BE2C (cell line): ENCODE measurements at places on chromosomes 13 and 19.
A peak's percentile ranks its signal among the peaks of the same experiment; 100 is the strongest.

DNA sequence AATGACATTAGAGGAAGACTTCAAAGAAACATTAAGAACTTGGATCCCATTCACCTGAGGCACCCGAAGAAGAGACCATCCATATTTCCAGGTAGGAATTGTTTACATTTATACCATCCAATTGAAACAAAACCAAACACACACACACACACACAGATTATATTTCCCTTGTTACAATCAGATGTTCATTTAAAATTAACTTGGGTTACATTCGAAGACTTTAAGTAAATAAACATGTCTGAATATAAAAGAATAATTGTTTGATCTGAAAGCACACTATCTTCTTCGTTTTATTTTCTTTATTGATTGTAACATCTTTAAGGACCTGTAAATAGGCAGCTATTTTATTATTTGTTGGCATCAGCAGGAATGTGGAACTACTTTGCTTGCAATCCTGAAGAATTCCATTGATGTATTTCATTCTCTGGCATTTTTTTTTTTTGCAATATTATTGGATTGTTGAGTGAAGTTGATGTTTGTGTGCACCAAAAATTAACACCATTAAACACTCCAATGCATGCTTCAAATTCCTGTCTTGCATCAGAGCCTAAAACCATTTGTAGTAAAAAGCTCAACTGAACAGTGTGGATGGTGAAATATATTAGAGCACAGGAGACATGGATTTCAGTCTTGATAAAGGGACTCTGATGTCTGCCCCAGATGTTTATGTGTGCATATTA, 85.3 kb upstream of the FRY start:
- no peak for DNase-seq

DNA sequence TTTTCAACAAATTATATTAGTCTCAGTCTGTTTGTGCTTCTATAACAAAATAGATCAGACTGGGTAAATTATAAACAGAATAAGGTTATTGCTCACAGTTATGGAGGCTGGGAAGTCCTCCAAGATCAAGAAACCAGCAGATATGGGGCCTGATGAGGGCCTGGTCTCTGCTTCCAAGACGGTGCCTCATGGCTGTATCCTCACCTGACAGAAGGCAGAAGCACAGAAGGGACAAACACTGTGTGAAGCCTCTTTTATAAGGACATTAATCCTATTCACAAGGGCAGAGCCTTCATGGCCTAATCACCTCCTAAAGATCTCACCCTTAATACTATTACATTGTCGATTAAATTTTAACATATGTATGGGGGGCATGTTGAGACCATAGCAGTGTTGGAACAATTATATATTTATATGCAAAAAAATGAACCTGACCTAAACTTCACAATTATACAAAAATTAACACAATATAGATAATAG, 12.7 kb downstream of the F10 start:
- no peak for DNase-seq

DNA sequence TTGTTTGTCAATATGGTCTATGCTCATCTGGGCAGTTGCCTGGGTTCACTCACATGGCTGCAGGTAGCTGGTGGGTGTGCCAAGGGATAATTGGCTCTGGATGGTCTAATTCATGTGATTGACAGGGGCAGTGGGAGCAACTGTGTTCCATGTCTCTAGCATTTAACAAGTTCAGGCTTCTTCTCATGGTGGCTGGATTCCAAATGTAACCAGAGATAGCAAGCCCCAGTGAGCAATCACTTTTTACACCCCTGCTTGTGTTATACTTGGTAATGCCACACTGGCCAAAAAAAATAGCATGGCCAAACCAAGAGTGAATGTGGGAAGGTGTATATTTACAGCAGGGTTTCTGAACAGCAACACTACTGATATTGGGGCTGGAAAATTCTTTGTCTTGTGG, 89.6 kb upstream of the TNFSF11 start:
- no peak for DNase-seq

GRCh38 chr19:36198119-36198518, 16.3 kb downstream of the ZNF565 start:
- no peak for DNase-seq

GRCh38 chr19:47228168-47228936, 2.6 kb downstream of the BBC3 start:
- DNase-seq, result peak; percentile 43

- no peak for DNase-seq
Measured at GRCh38 chr19:4518345-4519171, at the start of gene PLIN4. Gene PLIN4, minus strand, starts transcription at chr19:4518486. Its CDS starts 214 bp downstream, at chr19:4518272.

GRCh38 chr19:5578097-5578846, 10.5 kb upstream of the TINCR start:
- DNase-seq, result peak; percentile 84

- DNase-seq, result no peak
Measured at GRCh38 chr19:19742773-19743172, 9.9 kb upstream of the ZNF14 start.

DNA sequence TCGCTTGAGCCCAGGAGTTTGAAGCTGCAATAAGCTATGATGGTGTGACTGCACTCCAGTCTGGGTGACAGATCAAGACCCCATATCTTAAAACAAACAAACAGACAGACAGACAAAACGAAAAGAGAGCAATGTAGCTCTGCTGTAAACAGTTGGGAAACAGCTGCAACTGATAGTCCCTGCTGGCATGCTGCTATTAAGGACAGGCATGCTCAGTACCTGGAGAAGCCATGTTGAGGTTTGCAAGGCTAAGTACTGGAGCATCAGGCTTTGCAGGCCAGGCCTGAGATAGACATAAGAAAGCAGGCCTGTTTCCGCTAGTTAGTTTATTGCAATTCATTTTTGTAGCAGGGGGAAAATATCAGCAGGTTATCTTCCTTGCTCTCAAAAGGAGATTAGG, 16.2 kb upstream of the OBI1 start:
- DNase-seq, result no peak

- peak; percentile 92 for DNase-seq
Measured at GRCh38 chr19:48330012-48330681, 4.8 kb downstream of the EMP3 start.

- DNase-seq, result no peak
Measured at GRCh38 chr13:110392510-110393240, 85.6 kb downstream of the COL4A2 start.

- no peak for DNase-seq
Measured at GRCh38 chr19:12244370-12244769, 50.3 kb downstream of the ZNF44 start.

DNA sequence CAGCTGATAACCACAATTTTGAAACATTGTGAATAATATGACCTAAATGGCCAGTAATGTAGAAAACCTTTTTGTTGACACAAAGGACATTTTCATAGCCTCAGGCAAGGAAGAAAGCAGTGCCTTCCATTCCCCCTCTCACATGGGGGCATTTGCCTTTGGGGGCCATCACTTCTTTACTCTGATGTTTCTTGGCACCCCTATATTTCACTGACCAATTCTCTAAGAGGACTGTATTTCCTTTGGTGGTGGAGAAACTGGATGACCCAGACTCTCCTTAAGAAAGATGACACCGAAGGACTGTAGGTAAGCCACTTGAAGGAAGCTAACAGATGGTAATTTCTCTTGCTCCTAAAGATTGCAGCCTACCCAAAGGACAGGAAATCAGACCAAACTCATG, 254.6 kb downstream of the DCLK1 start:
- no peak for DNase-seq

- no peak for DNase-seq
Measured at GRCh38 chr19:2549701-2550191, 73.8 kb downstream of the GADD45B start.

GRCh38 chr19:41753936-41754529, 1.3 kb upstream of the CEACAM6 start:
- peak; percentile 67 for DNase-seq

DNA sequence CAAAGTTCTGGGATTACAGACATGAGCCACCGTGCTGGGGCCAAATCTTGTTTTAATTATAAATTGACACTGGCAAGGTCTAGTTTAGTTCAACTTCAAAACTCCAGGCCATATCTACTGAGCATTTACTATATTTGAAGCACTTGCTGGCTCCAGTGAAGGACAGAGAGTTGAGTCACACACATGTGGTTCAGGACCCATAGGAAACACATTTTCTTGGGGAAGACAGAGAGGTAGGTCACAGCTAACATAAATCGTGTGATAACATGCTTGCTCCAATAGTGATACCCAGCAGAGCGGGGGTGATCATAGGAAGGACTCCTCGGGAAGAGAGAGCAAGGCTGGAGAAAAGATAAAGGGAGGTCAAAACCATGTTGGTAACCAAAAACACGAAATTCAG, 170.6 kb upstream of the TSC22D1 start:
- no peak for DNase-seq

GRCh38 chr13:95571941-95572340, 19.4 kb downstream of the CLDN10 start:
- DNase-seq, result no peak

DNA sequence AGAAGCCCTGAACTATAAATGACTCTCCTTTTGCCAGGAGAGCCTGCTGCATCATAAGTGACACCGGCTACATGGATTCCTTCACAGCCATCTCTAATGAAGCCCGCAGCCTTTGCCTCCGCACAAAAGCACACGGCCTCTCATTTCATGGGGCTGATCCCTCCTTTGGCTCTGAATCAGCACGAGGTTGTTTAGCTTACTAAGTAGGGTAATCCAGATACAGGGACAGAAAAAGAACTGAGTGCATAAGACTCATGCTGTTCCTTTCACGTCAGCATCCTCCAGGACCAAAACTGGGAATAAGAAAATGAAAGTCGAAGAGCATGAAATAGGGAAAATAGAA, 136.3 kb downstream of the DCT start:
- no peak for DNase-seq

GRCh38 chr19:1168572-1169410, 5.3 kb downstream of the SBNO2 start:
- DNase-seq, result no peak

DNA sequence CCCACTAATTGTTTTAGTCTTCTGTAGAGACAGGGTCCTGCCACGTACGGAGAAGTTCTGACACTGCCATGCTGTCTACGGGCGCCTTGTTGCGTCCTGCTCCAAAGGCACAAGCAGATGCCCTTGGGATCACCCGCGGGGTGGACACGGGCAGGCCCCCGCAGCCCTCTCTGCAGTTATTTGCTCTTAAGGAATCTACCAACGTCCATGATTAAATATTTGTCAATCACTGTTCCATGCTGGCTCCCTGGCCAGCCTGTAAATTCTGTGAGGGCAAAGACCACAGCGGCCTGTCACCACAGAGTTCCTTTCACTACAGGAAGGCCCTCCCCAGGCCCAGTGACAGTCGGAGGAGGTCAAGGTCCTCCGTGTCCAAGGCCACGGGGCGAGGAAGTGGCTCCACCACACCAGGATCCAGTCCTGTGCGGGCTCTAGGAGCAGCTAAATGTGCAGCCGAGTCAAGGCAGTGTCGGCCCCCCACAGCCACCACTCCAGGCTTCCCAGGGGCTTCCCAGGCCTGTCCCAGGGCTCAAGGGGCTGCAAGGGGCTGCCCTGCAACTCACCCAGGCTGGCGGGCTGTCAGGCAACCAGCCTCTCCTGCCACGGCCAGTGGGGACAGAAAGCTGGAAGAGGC, 2.1 kb downstream of the RNF126 start:
- no peak for DNase-seq

GRCh38 chr19:31304831-31305312, 44.4 kb downstream of the TSHZ3 start:
- no peak for DNase-seq

DNA sequence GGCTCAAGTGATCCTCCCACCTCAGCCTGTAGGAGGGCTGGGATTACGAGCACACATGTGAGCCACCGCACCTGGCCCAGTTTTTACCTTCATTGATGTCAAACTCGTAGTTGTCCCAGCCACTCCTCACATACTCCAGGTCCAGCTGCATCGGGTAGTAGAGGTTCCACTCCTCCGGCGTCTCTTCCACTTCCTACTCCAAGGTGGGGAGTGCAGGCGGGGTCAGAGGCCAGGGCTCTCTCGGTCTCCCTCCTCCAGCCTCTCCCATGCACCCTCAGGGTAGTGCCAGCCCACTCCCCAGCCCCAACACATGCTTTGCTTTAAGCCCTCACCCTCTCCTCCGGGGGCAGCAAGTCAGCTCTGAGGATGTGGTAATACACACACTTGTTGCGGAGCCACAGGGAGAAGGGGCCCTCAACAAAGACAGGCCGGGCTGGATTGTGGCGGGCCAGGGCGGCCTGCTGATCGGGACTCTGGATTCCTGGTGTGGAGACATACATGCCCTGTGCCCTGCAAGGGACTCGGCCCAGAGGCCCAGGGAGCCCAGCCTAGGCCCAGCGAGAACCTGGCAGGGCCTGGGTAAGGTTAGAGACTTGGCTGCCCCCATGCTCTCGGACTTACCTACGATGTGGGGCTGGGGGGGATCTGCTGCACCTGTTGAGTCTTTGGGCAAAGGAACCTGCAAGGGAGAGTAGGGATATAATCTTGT, 1.9 kb upstream of the ZNF653 start:
- no peak for DNase-seq

DNA sequence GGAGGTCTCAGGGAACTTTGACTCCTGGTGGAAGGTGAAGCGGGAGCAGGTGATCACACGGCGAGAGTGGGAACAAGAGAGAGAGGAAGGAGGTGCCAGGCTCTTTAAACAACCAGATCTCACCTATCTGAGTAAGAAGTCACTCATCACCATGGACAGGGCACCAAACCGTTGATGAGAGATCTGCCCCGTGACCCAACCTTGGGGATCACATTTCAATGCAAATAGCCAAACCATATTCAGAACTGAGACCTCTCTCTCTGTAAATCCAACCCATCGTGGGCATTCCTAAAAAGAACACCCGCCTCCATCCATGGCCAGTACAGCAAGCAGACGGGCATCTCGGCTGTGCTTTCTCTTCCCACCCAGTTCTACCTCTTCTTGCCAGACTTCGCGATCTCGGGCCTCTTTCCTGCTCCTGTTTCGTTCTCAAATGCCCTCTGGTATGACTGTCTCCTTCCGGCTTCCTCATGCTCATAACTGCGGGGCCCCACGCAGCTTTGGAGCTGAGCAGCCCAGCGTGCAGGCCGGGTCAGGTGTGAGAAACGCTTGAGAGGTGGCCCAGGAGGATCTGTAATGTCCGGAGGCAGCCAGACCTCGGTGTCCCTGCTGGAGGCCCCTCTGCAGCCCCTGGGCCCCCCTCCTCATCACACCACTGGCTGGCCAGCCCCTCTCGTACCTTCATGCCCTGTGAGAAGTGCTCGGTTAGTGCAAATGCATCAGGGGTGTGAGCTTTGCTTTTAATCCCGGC, 97.0 kb upstream of the GPR183 start:
- DNase-seq, result no peak

- DNase-seq, result no peak
Measured at GRCh38 chr13:98416408-98416807, 160.5 kb downstream of the STK24 start.

- DNase-seq, result no peak
Measured at GRCh38 chr13:109816112-109816807, 29.9 kb upstream of the IRS2 start.
